ENCODE measurements at places on chromosomes 13 and 19.

GRCh38 chr13:42484386-42484785, 89.6 kb upstream of the TNFSF11 start:
- no peak for DNase-seq

DNA sequence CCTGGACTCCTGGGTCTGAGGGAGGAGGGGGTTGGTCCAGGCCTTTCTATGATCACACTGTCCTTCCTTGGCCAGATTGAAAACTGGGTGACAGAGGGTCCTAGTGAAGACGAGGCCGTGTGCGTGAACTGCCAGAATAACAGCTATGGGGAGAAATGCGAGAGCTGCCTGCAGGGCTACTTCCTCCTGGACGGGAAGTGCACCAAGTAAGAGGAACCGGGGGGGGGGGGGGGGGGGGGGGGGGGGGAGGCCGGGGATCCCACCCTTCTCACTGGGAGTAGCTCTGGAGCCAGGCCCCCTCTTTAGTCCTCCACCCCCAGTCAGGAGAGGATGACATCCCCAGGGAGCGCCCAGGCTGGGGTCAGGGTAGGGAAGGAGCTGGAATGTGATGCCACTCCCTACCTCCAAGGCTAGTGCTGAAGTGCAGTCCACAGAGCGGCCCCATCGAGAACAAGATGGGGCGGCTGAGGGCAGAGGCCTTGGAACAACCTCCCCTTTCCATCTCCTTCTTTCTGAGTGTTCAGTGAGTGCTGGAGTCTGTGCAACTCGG, 19.4 kb downstream of the CNFN start:
- DNase-seq = no peak

DNA sequence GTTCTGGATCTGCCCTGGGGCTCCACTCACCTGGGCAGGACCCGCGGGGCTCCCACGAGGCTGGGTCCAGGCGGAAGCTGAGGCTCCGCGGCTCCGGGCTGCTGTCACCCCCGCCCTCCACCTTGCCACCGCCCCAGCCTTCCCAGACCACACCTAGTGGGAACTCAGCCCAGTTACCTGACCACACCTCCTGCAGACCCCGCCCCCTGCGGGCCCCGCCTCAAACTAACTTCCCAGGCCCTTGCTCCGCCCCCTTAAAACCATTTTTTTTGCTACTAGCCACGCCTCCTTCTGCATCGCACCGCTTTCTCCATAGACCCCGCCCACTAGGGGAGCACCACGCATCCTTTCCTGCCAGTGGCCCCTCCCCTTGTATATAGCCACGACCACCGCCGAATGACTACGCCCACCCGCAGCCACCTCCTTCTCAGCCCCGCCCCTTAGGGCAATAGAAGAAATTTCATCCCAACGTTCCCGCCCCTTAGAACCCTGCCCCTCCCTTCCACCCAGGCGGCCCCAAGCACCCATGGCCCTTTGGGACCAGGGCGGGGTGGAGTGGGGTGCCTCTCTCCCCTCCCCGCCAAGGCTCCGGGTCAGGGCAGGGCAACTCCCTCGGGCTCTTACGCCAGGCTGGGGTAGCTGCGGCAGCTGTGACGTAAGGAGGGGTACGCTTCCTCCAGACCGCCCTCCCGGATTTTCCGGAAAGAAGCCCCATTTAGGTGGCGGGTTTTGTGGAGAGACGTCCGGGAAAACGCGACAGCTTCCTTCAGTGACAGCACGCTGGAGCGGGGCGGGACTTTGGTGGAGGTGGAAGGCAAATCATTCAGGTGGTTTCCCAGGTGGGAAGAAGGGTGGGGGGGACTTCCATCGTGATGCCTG, at the start of gene SH2D3A:
SH2D3A (minus strand) TSS at position 79 of the 879 bp plus-strand sequence. CDS start 3,687 bp downstream, outside the sequence.
- peak; percentile 12 for DNase-seq

DNA sequence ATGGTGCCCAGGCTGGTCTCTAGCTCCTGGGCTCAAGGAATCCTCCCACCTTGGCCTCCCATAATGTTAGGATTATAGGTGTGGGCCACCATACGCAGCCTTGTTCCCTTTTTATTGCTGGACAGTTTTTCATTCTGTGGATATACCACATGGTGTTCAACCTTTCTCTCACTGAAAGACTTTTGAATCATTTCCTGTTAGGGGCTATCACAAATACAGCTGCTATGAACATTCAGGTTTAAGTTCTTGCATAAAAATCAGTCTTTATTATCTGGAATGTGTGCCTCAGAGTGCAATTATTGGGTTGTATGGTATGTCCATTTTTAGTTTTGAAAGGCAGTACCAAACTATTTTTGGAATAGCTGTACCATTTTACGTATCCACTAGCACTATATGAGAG, 647.2 kb downstream of the LIG4 start:
- DNase-seq = no peak

GRCh38 chr13:90443268-90443667, 904.2 kb upstream of the MIR17HG start:
- no peak for DNase-seq

DNA sequence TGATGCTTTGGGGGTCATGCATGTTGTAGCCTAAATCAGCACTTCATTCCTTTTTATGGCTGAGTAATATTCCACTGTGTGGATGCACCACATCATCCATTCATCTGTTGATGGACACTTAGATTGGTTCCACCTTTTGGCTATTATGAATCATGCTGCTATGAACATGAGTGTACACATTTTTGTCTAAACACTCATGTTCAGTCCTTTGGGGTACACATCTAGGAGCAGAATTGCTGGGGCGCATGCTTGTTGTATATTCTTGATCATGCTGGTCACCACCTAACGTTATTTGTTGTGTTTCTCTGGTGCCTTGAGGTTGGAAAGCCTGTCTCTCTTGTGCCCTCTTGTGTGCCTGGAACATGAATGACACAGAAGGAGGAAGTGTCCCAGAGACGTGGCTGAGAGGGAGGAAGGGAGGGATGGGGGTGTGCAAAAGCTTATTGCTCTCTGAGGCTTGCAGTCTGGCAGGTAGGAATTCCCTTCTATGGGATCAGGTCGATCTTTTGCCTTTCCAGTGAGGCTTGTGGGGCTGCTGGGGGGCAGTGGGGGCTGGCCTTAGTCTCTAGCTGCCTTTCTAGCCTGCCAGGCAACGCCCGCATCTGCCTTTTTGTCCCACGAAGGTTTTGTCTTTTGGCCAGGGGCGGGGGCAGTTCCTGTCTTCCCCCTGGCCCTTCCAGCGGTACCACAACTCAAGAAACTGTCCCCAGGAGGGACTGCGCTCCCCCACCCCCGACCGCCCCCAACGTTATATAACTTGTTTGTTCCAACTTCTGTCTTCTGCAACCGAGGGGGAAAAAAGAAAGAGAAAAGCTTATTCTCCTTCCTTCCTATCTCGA, 7.6 kb downstream of the KLHL26 start:
- DNase-seq = no peak

DNA sequence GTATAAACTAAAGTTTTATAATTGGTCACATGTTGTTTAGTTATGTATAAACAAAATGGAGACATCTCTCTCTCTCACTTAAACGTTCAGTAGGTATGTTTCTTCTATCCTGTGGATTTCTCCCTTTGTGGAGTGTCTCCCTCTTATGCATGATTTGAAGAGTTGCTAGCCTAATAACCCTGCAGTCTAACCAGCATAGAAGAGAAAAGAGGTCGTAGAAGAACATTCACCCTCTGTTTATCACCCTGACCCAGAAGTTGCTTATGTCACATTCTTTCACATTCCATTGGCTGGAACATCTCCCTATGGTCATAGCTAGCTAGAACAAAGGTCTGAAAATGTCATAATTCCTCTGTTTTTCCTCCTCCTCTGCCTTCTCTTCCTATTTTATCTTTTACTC, 176.8 kb upstream of the PCDH20 start:
- no peak for DNase-seq

Measured in fibroblast of skin of abdomen (primary cell).